ENCODE measurements at places on chromosomes 11 and 22. TPM values are rescaled to one million over a fixed set of nuclear protein-coding genes. Genes with fewer than 3 reads are reported as not detected.

DNA sequence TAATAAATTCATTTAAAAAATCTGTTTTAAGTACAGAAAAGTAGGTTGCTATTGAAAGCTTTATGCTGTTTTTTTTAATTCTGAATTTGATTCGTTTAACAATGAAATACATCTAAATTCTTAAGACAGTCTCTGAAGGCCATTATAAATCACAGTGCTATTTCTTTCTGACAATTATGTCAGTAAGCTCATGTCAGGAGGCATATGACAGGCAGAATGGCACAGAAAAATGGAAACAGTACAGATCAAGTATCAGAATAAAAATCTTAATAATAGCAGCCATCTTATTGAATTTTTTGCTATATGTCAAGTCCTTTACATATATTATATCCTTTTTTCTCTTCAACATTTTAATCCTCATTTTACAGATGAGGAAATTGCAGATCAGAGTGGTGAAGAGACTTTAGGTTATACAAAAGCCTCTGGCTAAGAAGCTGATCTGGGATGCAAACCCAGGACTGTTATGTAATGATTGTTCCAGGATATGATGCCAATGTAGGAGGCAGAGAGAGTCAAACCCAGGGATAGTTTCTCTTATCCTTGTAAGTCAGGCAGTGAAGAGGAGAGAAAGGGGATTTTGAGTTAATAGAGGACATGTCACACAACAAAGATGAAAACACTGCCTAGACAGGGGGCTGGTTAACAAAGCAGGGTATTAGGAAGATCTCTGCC lies 283.1 kb upstream of the CCDC90B start:
- DNase-seq = no peak

The KCNQ1OT1 gene
- 0.14 TPM for total RNA-seq

The IRAG1 gene
- not detected for total RNA-seq

DNA sequence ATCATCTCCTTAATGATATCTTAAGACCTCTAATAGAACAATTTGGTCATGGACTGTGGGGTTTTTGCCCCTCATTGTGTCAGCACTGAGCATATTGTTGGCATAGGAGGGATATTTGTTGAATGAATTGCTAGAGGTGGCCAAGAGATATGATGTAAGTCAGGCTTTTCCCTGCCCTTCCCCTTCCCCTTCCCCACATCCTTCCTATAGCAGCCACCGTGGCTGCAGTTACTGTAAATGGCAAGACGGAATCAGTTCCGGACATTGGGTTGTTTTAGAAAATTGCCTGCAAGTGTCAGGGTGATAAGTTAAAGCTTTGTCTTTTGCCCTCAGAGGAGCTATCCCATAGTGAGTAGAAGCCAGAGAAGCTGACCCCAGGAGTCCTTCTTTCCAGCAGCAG lies 23.0 kb downstream of the LIMK2 start:
- DNase-seq = no peak

The IGSF9B gene
- total RNA-seq = 1.0 TPM

DNA sequence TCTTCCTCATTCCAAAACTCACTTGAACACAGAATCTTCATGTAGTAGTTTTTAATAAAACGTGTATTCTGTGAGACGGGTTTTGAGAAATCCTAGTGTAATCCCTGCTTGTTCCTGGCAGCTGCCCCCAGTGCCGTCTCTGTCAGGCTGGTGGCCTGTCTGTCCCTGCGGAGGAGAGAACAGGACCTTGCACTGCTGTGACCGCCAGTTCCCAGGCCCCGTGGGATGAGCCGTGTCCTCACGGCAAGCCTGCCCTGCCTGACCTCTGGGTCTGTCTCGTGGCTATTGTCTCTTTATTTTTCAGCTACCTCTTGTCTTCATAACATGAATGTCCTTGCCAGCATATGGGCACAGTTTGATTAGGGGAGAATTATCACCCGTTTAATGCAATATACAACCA lies 535.5 kb upstream of the B3GAT1 start:
- DNase-seq = no peak

The ARL14EP gene
- total RNA-seq = 13.7 TPM

The HTR3A gene
- 0.29 TPM for total RNA-seq

The OR8D4 gene
- not detected for total RNA-seq

DNA sequence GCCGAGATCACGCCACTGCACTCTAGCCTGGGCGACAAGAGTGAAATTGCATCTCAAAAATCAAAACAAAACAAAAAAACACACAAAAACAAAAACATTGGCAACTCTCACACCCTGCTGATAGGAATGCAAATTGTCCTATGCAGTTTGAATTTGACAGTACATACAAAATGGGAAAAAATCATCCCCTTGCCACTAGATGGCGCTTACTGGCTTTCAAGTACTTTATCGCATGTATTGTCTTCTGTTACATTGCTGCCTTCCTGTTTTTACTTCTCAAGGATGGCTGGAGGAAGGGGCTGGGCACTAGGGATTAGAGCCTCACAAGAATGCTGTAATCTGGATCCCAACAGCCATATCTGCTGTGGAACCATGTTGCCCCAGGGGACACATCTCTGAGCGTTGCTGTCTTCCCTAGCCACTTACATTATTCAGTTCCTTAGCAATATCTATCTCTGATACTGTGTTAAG lies 59.4 kb upstream of the A4GALT start:
- peak; percentile 84 for DNase-seq

- no peak for DNase-seq
Observed at GRCh38 chr11:95156916-95157541, 67.4 kb downstream of the ENDOD1 start.

DNA sequence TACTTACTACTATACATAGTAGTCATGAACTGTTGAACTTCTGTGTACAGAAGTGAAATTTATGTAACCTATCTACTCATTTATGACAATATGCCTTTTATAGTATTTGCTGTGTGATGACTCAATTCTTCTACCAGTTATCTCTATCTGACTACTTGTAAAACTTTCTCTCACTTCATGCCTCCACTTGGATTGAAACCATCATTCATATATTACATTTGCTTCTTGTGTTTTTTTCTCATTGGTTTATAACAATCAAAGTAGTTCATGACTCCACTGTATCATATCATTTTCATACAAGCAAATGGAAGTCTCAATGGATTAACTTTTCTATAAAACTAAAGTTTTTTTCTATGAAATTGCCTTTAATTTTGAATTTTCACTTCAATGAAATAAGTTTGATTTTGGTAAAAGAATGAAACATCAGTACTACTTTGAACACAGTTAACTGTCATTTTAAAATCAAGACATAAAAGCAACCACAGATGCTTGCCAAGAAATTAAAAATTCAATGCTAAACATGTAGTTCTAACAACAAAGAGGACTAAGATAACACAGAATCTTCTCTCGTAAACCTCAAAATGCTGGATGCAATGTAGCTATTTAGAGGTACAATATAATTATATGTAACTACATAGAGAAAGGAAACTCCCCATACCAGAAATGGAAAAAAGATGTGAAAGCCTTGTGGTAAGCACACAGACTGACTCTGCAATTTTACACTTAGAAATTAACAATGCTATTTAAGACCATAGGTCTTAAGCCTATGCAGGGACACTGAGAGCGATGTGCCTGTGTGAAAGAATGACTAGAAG lies 27.6 kb upstream of the EXPH5 start:
- no peak for DNase-seq

DNA sequence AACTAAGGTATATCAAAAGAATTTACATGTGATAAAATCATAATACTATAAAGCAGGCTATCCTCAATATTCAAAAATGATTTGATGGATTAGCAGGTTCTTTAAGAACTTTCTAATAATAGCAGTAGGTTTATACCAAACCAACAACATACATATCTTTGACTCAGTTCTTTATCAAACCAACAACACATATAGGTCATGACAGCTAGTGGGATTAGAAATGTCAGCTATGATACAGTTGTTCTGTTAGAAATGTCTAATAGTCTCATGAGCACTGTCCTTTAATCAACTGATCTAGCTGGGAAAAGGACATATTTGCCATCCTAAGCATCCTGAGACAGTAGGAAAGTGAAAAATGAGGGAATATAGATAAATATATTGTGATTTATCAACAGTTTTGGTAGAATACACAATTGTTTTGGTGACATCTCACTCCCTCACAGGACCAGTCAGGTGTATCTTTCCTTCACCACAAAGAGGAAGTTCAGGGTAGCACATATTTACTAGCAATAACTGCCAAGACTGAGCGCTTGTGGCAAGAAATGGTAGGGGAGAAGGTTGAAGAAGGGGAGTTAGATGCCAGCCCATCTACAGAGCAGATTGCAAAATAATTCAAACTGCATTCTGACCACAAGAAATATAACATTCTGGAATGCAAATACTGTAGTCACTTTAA lies 90.8 kb upstream of the APOA1 start:
- DNase-seq = no peak

DNA sequence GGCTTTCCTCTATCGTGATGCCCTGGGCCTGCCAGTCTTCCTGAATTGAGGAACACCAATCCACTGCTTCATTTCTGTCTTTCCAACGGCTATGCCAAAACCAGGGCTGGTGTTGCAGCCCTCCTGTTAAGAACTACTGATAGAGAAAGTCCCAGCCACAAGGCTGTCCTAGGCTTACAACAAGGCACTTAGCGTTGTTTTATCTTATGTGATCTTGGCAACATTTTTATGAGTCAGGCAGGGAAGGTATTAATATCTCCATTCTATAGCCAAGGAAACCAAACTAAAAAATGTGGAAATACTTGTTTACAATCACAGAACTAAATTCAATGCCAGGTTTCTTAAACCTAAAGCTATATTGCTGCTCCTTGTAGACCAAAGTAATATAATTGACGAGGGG lies 89.9 kb upstream of the AMOTL1 start:
- DNase-seq = no peak

- no peak for DNase-seq
Observed at GRCh38 chr22:42682113-42682851, 33.1 kb upstream of the CYB5R3 start.

- no peak for DNase-seq
Observed at GRCh38 chr11:31246451-31247165, 122.9 kb downstream of the DCDC1 start.

GRCh38 chr22:45587638-45588505 lies 83.8 kb upstream of the ATXN10 start:
- no peak for DNase-seq

GRCh38 chr22:26398741-26399153 lies 30.3 kb upstream of the ASPHD2 start:
- no peak for DNase-seq

The FAT3 gene
- 0.80 TPM for total RNA-seq

- no peak for DNase-seq
Observed at GRCh38 chr11:131693756-131694155, 323.3 kb downstream of the NTM start.

The SLC17A6 gene
- not detected for total RNA-seq

The SCARF2 gene
- 15.0 TPM for total RNA-seq

- no peak for DNase-seq
Observed at GRCh38 chr11:59463190-59463641, 6.5 kb downstream of the OR4D6 start.

All from epithelial cell of proximal tubule (primary cell).